Activated effector memory CD4-positive, alpha-beta T cell treated with Interleukin-2 at 50 U/mL for 16 hours (primary cell): ENCODE measurements at places on chromosomes 3 and 15.

DNA sequence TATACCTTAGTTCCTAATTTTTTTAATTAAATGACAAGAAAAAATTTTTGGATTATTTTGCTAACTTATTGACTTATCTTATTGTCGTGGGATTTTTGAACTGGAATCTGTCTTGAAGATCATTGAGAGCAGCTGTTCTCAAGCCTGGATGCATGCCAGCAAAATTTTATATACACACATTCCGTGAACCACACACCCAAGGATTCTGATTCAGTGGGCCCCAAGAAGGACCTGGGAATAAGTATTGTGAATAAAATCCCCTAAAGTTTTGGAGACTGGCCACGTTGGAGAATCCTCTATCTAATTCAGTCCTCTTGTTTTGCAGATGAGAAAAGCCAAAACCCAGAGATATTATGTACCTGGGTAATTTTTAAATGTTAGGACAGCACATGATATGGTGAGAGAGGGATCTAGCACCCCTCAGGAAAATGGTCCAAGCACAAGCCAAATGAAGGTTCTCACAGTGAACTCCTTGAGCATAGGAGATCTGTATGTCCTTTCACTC is 55.2 kb downstream of the UNC13C start:
- DNase-seq: no peak

DNA sequence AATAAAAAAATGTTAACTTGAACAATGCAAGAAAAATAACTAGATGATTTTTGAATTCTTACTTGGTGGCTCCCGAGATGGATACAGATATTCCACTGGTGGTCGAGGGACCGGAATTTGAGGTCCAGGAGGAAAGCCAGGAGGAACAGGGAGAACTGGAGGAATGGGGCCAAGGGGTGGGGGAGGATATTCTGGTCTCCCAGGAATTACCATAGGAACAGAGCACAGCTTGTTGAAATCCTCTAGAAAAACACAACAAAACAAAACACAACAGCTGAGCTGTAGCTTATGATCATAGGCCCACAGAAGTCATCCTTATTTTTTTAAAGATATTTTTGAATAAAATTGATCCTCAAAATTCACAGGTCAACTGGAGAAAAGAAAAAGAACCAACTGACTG is 129.4 kb downstream of the FBN1 start:
- no peak for DNase-seq

- no peak for DNase-seq
Observed at GRCh38 chr15:40369474-40369869, 11.5 kb downstream of the DISP2 start.

- no peak for DNase-seq
Observed at GRCh38 chr3:100815583-100815982, 106.3 kb downstream of the TFG start.

DNA sequence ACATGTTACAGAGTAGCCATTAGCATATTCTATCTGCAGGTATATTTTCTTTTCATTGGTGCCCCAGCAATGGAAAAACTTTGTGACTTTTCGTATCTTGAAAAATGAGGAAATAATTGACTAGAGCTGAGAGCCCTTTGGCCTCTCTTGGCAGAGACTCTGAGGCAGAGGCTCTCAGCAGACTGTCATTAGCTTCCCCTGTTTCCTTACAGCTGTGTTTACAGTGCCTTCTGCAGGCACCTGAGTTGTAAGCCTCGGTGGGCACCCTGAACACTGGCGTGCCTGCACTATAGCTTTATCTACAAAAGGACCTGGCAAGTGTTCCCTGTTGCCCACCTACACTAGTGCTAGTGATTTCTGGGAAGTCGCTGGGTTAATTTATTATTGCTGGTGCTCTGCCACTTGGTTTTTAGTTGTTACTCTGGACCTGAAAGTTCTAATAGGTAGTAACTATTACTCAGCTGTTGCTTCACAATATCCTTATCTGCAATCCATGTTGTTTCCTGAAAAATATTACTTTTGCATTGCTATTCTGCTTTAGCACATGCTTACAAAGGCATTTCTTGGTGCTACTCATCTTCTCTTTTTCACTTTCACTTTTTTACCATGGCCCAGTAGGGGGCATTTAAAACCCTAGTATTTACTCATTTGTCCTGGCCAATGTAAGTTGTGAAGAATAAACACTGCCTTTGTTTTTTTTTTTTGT is 7.8 kb upstream of the GPR171 start:
- DNase-seq: no peak

DNA sequence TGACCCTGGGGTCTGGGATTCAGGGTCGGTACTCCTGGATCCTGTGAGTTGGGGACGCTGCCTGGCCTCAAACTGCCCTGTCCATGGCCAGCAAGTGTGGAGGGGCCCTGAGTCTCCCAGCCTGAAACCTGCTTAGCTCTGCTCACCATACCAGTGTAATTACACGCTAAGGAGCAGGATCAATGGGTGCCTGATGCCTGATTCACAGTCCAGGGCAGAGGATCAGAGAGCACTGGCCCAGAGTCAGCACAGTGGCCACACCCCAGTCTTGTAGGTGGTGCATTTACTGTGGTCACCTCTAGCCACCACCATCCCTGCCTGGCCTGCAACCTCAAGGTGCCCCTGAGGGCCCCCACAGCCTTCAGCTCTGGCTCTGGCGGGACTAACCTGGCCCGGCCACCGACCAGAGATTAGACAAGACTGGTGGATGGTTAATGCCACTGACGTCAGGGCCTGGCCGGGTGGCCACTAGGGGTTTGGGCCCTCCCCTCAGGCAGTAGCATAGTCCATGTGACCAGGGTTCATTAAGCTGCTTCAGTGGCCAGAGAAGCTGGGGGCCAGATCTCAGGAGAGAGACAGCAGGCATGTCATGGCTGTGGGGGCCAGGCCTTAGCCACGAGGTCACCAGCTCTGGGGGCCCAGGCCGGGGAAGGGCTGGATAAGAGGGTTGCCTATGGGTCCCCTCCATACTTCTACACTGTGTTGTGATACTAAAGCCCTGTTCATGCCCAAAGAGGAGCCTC is 3.3 kb upstream of the SLC38A3 start:
- DNase-seq: no peak

DNA sequence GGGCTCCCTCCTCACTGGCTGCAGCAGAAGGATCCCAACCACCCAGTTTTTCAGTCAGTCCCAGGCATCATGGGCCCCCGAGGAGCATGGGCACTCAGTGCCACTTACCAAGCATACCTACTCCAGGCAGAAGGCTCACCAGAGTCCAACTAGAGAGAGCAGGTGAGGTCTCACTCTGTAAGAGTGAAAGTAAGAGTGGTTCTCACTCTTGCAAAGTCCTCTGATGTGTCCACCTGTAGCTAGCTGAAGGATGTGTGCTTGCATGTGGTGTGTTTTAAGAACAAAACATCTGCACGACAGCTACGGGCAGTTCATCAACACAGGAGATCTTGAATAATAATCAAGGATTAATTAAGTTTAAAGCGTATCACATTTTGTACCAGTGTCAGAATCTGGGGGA is 49.7 kb downstream of the CCK start:
- DNase-seq: no peak

GRCh38 chr3:69411346-69411745 is 25.5 kb upstream of the FRMD4B start:
- no peak for DNase-seq

DNA sequence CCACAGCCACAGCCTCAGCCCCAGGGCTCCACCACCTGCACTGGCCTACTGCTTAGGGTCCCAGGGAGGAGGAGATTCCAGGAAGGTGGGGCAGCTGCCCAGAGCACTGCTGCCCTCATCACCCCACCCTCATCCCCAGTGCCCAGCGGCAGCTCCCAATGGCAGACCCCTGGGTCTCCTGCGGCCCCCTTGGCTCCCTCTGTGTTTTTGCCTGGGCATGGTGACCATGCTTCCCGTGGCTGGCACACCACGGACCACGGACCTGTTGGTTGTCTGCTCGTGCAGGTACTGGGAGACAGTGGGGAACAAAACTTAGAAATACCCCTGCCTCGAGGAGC is 2.7 kb downstream of the CHST13 start:
- DNase-seq: no peak

- DNase-seq: no peak
Observed at GRCh38 chr3:29285471-29286071, 4.7 kb downstream of the RBMS3 start.

DNA sequence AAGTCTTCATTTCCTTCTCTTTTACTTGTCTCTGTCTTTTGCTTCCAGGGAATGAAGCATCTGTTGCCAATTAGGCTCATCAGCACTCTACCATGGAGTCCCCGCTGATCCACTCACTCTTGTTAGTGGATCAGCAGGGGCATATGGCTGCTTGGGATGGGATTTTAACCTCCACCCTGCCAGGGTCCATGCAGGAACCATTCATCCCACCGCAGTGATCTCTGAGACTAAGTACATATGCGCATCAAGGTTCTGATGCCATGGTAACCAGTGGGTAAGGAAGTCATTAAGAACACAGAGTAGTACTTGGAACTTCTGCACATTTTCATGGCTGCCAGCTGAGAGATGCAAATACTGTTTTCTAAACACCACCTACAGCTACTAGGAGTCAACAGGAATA is 374.0 kb upstream of the ALCAM start:
- DNase-seq: no peak

- DNase-seq: no peak
Observed at GRCh38 chr3:115512565-115513415, 110.5 kb upstream of the GAP43 start.

DNA sequence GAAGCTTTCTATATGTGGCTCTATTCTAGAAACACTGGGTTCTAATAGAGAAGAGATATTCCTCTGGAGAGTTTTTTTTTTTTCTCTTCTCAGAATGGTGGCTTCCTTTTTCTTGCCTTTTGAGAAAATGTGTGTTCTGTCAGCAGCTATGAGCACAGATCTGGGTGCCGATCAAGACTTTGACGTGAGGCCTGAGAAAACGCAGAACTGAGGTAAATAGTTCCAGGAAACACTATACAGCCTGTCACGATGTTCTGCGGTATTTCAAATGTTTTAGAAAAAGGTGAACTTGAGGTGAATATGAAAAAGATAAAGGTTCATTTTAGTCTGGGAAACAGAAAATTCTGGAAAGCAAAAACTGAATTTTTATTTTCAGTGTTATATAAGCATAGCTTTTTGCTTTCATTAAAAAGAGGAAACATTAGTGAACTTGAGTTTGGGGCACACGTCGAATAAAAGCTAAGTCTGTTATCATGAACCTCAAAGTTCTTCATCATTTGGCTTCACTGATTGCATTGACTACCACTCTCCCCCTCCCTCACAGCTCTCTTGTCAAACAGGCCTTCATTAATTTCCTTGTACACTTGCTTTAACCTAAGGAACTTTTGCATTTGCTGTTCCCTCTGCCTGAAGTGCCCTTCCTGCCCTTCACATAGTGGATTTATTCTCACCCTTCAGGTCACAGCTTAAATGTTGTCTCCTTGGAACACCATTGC is 265.1 kb downstream of the NFKBIZ start:
- peak; percentile 25 for DNase-seq

- no peak for DNase-seq
Observed at GRCh38 chr3:44890258-44890657, 15.8 kb downstream of the TGM4 start.

GRCh38 chr15:71195242-71195641 is 80.0 kb downstream of the THSD4 start:
- no peak for DNase-seq

DNA sequence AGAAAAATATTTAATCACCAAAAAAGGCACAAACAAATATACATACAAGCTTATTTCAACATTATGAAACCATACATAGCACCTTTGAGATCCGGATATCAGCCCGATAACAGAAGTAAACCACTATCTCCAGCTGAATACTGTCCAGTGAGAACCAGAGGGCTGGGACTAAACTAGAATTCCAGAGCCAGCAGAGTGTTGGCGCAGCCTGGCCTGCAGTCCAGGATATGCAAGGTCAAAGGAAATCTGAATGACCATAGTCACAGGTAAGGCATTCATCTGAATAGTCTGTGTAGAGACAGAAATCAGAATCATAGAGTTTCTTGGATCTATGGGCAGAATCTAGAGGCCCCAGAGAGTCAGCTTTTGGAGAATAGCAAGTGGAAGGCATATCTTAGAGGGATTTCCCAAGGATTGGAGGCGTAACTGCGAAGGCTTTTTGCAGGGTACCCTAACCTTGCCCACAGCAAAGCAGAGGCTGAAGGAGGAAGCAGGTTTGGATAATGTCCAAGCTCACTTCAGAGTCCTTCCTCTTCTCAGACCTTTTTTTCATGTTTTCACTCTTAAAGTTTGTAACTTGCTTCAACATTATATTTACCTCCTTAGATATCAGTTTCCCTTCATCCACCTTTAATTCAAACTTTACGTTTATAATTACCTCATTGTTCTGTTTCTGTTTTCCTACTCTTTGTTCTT is 32.5 kb upstream of the TP63 start:
- no peak for DNase-seq

DNA sequence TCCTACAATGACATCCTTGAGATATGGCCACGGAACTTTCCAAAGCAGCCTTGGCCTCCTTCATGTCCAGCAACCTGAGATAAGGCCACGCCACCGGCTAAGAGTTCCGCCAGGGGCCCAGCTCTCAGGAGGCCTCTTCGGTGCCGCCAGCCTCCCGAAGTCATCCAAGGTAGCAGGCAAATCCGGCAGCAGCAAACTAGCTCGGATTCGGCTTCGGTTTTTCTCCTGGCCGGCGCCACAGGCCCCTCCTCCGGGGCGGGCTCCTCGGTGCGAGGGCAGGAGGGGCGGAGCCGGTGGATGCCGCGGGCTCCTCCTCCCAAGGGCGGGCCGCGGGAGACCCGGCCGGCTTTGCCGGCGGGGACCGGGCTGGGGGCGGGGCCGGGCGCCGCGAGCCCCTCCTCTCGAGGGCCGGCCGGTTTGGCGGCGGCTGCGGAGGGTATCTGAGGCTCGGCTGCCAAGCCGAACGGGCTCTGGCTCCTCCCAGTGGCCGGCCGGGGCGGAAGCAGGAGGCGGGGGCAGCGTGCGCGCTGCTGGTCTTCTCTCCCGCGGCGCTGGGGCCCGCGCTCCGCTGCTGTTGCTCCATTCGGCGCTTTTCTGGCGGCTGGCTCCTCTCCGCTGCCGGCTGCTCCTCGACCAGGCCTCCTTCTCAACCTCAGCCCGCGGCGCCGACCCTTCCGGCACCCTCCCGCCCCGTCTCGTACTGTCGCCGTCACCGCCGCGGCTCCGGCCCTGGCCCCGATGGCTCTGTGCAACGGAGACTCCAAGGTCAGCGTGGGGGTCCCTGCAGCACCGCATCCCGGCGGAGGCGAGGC is at the start of gene GMPS:
GMPS (plus strand) TSS at position 518 of the 812 bp plus-strand sequence; CDS start at position 739, 221 bp downstream.
- DNase-seq: peak; percentile 98

DNA sequence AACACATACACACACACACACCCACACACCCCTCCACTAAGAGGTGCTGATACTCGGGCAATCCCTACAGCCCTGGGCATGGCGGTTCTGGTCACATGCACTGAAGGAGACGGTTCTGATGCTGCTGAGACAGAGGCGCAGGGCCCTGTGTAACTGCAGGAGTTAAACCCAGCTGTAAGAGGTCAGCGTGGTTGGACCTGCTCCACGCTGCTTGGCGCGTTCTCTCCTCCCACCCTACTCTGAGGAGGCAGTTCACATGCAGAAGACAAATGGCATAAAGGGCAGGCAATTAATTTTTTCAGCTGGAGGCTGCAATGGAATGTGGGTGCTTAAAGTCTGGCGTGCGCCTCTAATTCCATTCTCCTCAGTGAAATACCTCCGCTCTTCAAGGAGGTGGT is 35.2 kb downstream of the GRK7 start:
- DNase-seq: no peak
